SIG-M5 (cell line): ENCODE measurements at places on chromosomes 16 and 17.

- no peak for DNase-seq
Observed at GRCh38 chr17:14730821-14731220, 429.9 kb downstream of the HS3ST3B1 start.

- DNase-seq = no peak
Observed at GRCh38 chr16:85400305-85401205, 212.6 kb upstream of the GSE1 start.

GRCh38 chr16:87960296-87960695, 9.1 kb downstream of the BANP start:
- DNase-seq = no peak

DNA sequence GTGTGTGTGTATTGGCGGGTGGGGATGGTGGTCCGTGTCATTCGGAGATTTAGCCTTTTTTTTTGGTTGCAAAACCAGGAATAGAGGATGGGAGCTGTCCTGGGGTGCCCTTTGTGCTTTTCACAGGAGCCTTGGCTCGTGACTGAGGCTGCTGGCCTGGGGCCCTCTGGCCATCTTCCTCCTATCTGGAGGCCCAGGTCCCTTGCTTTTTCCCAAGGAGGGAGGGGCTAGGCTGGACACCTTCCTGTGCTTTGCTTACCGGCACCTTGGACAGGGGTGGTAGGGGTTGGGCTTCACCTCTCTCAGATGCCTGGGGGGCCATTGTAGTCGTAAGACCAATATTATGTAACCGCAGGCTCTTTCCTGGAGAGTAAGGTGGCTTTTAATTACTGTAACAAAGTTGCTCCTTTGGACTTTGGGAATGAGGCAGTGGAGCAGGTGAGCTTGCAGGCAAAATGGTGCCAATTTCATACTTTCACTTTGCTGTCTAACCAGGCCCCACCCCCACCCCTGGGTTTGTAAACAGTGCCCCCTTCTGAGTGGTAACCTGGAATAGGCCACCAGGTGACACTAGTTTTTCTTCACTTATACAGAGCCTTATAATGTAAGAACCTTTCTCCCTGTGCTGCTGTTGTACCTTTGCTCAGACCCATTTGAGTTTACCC, 1.2 kb downstream of the DYNLL2 start:
- no peak for DNase-seq

DNA sequence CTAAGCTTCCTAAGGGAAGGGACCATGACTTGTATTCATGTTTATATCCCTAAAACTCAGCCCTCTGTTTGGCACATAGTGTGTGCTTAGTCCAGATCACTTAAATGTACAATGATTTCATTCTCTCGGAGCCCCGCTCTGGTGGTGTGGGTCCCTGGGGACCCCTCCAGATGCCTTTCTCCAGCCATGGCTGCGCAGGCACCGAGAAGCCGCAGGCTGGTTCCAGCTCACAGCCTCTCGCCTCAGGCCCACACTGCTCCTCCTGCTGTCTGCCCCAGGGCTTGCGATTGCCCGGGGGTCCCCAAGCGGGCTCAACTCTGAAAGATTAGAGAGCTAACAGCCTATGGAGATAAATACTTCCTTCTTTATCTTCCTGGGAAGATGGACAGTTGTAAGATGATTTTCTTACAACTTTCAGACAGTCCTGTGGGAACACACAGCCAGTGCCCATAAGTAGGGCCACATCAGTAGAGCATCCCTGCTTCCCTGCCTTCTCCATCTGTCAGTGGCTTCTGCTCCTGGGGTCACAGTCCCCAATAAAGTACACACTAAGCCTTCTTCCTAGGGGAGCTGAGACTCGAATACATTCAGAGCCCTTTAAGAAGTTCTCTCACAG, 66.2 kb downstream of the CENPV start:
- DNase-seq = no peak

DNA sequence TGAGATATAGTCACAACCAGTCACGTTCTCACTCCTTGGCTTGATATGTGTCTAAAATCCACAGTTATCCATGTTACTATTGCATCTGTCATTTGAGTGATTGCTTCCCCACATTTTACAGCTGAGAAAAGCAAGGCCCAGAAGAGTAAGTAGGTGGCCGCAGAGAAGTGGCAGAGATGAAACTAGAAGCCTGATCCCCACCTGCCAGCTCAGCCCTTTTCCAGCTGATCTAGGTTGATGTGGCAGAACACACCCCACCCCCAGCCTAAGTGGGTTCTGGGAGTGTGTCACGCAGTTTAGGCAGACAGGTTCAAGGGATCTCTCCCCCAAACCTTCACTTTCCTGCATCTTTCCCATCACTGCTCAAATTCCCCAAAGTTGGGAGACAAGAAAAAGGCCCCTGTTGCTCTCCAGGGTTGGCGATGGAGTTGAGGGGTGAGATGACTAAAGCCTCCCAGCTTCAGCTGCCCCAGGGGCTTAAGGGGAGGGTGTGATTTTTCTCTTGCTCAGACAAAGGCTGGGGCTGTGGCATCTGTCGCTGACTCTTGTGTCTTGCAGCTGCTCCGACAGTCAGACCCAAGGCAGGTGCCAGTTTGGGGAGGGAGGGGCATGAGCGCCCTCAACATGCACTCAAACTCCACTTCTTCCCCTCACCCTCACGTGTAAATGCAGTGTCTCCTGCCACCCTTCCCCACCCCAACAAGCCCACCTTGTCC, 48.9 kb upstream of the LHX1 start:
- DNase-seq = no peak

- no peak for DNase-seq
Observed at GRCh38 chr17:56593646-56594319, at the start of gene NOG. NOG (plus strand) TSS chr17:56593699; CDS start chr17:56594224, 525 bp downstream.

- DNase-seq = no peak
Observed at GRCh38 chr16:14300705-14301168, 229.6 kb downstream of the MRTFB start.

- DNase-seq = no peak
Observed at GRCh38 chr16:85137323-85138072, 25.2 kb upstream of the CIBAR2 start.

GRCh38 chr16:75289189-75289588, 37.8 kb upstream of the BCAR1 start:
- DNase-seq = no peak

DNA sequence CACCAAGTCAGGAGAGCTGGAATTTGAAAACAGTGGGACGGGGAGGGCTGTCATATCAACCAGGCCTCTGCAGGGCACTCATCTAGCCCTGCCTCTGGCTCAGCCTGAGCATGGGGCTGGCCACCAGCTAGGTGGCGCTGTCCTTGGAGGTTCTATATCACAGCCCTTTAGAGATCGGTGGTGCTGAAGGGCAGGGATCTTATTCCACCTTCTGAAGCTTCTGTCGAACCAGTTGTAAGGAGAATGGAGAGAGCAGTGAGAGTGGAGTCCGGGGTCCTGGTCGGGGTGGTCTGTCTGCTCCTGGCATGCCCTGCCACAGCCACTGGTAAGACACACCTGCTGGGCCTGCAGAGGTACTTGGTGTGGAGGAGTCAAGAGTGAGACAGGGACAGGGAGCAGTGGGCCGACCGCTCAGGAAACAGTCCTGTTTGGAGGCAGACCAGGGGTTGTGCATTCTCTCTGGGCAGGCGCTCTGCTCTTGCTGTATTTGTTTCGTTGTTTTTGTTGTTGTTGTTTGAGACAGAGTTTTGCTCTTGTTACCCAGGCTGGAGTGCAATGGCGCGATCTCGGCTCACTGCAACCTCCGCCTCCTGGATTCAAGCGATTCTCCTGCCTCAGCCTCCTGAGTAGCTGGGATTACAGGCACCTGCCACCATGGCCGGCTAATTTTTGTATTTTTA, at the start of gene CES3:
TSS of gene CES3 (plus strand) at position 202 of the 680 bp plus-strand sequence. CDS start at position 244, 42 bp downstream.
- DNase-seq = no peak

DNA sequence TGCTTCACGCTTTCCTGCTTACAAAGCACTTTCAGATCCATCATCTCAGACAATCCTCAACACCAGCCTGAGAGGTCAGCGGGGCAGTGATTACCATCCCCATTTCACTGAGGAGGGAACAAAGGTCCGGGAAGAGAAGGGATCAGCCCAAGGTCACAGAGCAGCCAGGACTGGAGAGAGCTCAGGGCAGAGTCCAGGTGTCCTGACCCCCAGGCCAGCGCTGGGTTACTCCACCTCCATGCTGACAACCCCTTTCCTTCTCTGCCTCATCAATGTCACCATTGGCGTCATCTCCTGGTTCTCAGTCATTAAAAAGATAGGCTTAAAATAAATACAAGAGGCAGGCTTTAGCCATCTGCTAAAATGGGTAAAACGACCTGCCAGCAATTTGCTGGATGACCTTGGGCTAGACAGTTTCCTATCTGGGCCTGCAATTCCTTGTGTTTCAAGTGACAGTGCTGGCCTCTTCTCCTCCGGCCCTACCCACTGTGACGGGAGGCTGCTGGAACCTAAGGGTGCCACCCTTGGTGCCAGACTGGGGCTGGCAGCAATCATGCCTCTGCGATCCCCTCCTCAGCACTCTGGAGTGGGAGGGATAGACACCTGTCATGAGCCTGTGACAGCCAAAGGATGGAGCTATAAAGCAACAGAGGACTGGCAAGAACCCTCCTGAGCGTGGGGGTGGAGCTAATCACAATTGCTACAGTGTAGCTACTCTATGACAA, 79.5 kb upstream of the CCL1 start:
- DNase-seq = no peak
